ENCODE measurements at places on chromosomes 5 and 9.

GRCh38 chr9:138118601-138119071 is 241.1 kb downstream of the CACNA1B start:
- no peak for DNase-seq

GRCh38 chr9:80556631-80557030 is 984.9 kb downstream of the TLE4 start:
- DNase-seq: peak; percentile 51

GRCh38 chr5:59800347-59800893 is 93.1 kb downstream of the PDE4D start:
- DNase-seq: no peak

- DNase-seq: peak; percentile 70
Observed at GRCh38 chr5:142922223-142922952, 152.2 kb downstream of the ARHGAP26 start.

DNA sequence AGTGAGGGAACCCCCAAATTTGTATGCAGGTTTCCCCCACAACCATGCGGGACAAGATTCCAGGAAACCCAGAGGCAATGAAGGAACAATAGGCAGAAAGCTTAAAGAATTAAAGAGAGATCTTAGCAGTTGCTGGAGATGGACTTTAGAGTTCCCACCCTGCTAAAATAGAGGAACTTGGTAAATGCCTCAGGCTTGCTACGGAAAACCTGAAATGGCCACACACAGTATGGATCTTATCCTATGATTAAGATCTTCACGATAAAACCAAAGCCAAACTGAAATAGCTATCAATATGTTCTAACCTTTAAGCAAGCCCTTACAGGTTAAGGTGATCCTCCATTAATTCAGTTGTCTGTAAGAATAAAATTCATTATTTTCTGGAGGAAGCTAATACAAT is 148.3 kb downstream of the RANBP17 start:
- DNase-seq: no peak

DNA sequence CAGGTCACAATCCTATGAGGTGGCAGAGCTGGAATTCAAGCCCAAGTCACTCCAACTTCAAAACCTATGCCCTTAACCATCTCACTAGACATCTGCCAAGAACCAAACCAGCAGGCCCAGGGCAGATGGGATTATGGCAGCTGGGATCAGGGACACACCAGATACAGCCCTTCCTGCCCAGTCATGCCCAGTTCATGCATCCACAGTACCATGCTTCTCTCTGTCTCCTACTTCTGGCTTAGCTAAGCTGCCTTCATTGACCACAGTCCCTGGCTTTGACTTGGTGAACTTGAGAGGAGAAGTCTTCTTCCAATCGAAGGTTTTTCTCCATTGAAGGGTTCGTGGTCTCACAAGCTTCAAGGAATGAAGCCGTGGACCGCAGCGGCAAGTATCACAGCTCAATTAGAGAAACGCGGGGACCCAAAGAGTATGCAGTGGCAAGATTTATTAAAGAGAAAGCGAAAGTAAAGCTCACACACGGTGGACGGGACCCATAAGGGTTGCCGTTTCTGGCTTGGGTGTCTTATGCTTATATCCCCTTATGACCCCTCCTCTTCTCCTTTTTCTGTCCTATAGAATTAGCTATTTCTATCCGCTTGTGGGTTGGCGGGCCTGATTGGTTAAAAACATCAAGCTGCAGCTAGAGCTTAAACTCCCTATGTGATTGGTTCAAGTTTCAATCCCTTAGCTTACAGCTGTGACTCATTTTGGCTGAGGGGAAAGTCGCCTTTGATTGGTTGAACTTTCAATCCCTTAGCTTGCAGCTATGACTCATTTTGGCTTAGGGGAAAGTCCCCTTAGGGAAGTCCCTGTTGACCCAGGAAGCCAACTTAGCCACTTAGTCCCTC is 101.2 kb downstream of the TRIM36 start:
- DNase-seq: peak; percentile 64

DNA sequence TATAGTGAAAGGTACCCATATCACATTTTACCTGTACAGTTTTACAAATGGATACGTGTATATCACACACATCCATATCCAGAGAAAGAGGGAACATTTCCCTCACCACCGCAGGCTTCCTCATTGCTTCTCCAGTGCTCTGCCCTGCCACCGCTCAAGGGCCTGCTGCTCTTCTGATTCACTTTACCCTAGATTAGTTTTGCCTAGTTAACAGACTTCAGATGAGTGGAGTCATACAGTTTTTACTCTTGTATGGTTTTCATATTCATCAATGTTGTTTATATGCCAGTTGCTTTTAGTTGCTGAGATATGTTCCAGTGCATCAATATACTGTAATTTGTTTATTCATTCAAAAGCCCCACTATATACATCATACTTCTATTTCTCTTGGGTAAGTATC is 53.9 kb upstream of the POMT1 start:
- DNase-seq: no peak

- DNase-seq: no peak
Observed at GRCh38 chr9:134708672-134709038, 67.1 kb downstream of the COL5A1 start.

GRCh38 chr5:26148569-26149107 is 889.7 kb downstream of the CDH9 start:
- DNase-seq: no peak

Data from fibroblast of mammary gland (primary cell).